MCF 10A (cell line): ENCODE measurements at places on chromosomes 2 and 18.

- peak; percentile 90 for DNase-seq
Measured at GRCh38 chr2:59389240-59389639, 1148.1 kb upstream of the FANCL start.

DNA sequence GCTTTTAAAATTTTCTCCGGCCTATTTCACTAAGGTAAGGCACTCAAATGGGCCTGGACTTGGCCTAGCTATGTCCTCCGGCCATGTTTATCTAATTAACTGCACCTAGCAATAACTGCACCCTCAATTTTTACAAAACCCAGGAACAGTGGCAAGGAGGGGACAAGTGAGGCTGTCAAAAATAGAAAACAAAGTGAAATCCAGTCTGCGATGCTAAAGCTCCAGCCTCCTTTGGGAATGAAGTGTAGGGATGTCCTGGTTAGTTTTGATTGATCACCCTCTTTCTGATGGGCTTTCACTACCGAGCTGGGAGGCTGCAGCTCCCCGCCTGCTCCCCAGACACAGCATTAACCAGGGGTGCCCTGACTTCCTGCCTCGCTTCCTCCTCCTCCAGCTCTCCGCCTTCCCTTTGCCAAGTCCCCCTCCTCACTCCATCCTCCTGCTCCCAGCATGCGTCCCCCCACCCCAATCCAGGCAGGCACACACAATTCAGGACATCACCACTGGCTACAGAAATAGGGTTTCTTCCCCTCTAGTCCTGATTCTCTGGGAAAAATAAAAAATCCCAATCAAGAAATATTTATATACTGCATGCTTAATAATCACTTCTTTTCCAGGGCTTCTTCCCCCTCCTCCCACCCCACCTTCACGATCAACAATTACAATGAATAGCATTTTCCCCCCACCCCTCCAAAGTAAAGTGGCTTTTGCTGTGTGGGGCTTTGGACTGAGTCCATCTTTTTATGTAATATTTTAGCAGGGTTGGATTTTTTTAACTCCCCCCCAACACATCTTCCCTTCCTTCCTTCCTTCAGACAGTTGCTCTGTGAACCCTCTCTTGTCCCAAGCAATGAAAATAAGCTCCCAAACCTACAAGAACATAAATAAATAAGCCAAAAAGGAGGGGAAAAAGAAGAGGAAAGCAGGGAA lies 3.3 kb upstream of the POU3F3 start:
- DNase-seq = no peak

DNA sequence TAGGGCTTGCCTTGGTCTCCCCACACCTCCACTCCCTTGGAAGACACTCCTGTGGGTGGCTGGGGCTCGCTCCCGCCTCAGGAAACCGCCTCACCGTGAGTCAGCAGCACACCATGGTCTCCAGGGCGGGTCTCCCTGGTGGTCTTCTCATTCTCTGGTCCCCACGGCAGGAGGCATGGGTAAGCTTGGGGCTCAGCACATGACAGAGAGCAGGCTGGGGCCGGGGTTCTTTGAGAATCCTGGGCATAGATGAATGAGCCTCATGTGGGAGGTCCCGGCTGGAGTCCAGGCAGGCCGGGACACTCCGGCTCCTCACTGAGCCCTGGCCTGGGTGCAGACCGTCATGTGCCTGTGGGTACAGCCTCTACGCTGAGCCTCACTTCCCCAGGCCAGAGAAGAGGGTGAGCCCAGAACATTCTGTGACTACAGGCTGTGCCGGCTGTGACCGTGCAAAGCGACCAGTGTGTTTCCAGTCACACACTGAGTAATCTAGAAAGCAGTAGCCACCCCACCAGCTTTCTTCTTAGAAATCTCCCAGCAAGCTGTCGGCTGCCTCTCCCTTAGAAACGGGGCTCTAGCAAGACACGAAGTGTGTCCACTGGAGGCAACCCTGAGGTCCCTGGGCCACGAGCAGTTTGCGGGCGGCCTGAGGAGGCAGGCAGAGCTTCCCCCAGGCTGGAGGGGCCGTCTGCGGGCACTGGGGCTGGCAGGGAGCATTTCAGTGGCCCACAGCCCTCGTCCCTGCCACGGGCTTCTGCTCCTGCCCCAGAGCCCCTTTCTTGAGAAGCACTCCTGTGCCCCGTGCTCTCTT lies 93.1 kb downstream of the RHOB start:
- peak; percentile 47 for DNase-seq

DNA sequence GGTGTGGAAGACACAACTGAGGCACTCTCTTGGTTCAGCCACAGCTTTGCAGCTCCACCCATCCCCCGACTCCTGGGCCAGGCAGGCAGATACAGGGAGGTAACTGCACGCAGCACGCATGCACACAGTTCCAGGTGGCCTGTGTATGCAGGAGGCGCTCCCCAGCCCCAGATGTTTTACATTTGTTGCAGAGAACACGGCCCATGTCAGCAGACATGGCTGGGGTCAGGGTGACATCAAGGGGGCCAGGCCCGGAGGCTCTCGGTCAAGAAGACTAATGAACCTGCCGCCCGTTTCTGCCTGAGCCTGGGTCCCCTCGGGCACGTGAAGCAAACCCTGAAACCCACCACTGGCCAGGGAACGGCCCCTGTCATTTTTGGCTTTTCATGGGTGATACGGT lies 57.3 kb downstream of the TWIST2 start:
- no peak for DNase-seq

DNA sequence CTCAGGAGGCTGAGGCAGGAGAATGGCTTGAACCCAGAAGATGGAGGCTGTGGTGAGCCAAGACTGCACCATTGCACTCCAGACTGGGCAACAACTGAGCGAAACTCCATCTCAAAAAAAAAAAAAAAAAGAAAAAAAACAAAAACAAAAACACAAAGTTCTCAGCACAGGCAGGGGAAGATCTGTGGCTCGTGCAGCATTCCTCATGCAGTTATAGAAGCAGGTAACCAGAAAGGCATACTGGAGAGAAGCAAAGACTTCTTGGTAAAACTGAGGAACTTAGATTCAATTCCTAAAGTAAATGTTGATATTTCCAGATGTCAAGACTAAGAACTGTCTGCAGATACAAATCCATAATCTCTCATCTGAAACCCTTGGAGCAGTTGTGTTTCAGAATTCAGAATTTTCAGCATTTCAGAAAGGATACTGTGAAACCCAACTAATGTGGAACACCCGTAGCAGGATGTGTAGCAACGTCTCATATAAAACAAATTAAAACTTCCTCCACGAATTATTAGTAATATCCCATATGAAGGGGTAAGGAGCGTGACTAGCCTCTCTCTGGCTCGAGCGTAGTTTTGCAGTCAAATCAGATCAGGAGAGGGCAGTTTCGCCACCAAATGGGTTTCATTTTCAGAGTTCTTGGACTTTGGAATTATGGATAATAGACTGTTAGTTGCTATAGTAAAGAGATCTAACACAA lies 13.2 kb upstream of the SLC25A52 start:
- DNase-seq = no peak

- DNase-seq = no peak
Measured at GRCh38 chr2:234401426-234401825, 95.5 kb downstream of the ARL4C start.

- DNase-seq = peak; percentile 23
Measured at GRCh38 chr2:36607947-36608346, 10.0 kb upstream of the FEZ2 start.

GRCh38 chr2:158021226-158021625 lies 80.5 kb upstream of the UPP2 start:
- no peak for DNase-seq

DNA sequence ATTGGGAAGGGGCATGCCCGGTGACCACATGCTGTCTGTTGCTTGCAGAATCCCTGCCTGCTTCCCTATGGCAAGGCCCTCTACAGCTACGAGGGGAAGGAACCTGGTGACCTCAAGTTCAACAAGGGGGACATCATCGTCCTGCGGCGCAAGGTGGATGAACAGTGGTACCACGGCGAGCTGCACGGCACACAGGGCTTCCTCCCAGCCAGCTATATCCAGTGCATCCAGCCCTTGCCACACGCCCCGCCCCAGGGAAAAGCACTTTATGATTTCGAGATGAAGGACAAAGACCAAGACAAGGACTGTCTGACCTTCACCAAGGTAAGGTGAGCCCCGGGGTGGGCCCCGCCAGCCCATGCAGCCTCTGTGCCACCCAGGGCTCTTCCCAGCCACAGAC lies 218.6 kb downstream of the SH3RF3 start:
- DNase-seq = no peak

- no peak for DNase-seq
Measured at GRCh38 chr2:138207074-138207930, 243.0 kb downstream of the HNMT start.

DNA sequence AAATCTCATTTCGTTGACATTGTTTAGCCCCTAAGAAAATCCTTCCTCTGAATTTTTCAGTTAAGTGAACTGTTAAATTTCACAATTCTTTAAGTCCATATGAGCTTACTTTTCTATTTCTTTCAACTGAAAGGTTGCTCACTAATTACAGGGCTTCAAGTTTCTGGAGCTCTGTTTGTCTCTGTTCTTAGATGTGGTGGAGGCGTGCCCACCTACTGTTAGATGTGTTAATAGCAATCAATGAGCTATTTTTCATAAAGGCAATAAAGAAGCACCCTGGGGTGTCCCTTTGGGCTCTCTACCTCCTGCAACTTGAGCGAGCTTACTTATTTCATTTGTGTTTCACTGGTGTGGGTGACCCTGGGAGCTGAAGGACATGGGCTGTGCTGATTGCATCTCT lies 25.0 kb downstream of the CREG2 start:
- no peak for DNase-seq

- DNase-seq = no peak
Measured at GRCh38 chr2:69988086-69988635, 26.7 kb upstream of the ASPRV1 start.

- DNase-seq = no peak
Measured at GRCh38 chr2:28163028-28163427, 229.6 kb upstream of the FOSL2 start.

- no peak for DNase-seq
Measured at GRCh38 chr18:57077786-57078552, 68.9 kb upstream of the BOD1L2 start.

DNA sequence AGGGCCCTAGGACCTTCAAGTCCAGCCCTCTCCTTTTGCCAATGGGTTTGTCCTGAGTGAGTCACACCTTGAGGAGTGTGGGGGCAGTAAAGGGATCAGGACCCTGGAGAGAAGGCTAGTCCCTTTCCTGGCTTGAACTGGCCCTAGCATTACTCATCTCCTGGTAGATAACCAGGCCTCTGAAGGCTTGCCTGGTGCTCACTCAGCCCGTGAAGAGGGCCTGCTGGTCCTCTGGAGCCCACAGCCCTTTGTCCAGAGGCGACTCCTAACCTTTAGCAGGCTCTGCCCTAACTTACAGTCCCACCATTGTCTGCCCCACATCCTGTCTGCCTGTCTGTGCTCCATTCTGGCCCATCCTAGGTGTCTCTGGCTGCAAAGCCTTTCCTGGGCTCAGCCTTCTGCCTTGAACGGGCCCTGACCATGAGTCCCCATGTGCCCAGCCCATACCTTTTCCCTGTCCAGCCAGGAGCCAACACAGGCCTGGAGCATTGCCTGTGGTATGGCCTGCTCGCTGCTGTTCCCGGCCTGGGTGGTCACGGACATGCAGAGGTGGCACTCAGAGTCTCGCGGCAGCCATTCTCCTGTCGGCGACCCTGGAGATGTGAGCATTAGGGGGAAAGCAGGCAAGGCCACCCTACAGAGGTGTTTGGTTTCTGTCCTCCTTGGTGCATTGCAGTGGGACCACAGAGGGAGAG lies 5.0 kb downstream of the SFTPB start:
- DNase-seq = peak; percentile 97

DNA sequence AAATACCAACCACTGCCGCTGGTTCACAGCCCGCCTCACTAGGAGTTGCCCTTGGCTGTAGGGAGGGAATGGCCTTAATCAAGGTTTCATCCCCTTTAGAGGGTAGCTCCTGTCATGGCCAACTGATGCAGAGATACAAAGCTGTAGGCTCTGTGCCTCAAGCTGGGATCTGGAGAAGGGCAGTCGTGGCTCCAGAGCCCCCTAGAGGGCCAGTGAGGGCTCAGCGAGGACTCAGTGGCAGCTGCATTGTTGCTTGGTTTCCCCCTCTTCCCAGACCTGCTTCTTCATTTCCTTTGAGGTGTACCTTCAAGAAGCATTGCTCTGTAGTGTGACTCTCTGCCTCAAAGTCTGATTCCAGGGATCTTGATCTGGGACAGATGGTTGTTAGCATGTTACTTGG lies 302.1 kb downstream of the LPIN1 start:
- no peak for DNase-seq

DNA sequence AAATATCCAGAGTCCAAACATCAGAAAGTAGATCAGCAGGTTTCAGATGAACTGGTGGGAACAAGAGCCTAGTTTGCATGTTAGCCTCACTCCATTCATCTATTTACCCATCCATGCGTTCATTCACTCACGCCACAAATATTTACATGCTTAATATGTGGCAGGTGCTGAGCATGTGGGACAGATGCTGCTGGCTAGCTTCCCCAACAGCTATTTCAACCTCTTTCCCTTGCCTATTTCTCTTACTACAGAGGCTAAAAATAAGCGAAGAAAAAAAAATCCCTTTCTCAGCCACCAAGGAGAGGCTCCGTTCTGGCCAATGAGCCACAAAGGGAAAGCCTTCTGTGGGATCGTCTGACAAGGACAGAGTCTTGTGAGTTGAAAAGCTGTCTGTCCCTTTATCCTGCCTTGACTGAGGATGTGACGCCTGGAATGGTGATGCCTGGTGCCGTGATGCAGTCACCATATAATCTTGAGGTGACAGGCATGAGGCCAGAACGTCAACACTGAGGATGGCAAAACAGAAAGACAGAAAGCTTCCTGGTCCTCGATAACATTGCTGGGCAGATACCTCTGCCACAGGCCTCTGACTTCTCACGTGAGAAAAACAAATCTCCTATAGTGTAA lies 78.2 kb downstream of the KCTD1 start:
- no peak for DNase-seq

DNA sequence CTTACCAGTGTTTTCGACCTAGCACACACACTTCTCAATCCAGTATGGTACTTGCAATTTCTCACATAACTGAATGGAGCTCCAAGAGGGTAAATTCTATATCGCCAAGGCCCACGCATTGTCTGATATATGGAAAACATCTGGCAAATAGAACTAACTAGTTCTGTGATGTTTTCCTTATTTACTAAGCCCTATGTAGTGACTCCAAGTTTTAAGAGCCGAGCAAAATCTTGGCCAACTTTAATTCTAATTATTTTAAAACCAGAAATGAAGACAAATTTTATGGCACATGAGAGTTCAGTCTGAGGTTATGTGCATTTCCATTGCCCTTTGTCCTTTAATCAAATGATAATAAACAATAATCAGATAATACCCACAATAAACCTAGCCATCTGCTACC lies 1119.7 kb upstream of the CNTNAP5 start:
- no peak for DNase-seq

GRCh38 chr2:189146553-189146952 lies 33.0 kb downstream of the COL5A2 start:
- no peak for DNase-seq

DNA sequence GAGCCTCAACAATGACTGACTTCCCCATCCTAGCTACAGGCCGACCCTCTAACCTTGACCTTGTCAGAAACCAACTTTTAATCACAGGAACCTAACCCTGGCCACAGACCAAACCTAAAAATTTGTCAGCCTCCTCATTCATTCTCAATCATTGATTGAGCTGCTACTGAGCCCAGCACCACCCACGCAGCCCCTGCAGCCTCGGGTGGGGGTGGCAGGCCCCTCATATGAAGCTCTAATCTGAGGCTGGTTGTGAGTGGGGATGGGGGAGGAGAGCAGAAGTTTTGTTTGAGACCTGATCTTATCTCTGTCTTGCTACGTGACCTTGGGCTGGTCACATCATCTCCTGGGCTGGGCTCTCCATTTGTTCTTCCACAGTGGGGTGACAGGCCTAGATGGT lies 99.5 kb upstream of the EPAS1 start:
- DNase-seq = no peak
